Thymus (tissue), 14 donors: ENCODE measurements at places on chromosomes 16 and 17.

GRCh38 chr16:64440005-64440404 is 681.9 kb downstream of the CDH11 start:
- DNase-seq = no peak

DNA sequence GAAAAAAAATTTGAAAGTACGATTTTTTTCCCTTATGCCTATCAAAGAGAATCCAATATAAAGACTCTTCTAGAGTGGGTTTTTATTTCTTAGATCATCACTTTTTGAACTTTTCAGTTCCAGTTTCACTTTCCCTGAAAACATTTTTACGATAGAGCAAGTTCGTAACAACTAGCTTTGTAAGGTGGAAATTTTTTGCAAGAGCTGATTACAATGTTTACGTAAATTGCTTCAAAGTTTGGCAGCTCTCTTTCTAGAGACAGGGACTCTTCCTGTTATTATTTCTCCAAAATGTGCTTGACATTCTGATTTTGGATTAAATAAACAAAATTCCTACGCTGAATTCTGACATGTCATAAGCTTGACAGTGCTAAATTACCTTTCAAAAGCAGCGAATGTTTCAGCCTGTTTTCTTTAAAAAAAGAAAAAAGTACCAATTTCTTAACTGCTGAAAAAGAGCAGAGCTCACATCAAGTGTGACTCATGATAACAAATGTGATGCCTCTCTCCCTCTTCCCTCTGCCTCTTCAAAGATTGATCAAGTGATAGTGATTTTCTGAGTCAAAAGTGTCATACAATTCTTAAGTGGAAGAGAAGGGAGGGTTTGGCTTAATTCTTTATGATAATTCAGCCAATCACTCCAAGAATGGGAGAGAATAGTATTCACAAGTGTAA is 175.2 kb downstream of the KCNJ2 start:
- no peak for DNase-seq

- no peak for DNase-seq
Observed at GRCh38 chr16:64858076-64858475, 263.8 kb downstream of the CDH11 start.

DNA sequence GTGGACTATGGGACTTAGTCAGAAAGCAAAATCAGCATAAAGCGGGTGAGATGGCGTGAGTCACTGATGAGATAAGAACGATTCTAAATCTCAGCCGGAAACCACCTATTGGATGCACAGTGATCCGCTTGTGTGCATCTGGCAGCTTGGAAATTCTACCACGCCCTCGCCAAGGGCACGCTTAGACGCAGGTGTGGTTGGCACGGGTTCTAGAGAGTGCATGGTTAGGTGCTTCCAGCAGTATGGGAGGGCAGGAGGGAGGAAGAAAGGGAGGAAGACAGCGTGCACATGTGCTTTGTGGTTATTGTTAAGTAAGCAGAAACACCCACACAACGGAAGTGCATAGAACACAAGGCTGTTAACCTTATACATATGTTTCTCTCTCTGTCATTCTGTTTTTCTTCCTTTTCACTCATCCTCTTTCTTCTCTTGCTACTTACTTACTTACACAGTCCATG is 374.0 kb upstream of the ASIC2 start:
- DNase-seq = no peak

GRCh38 chr17:82013341-82013740 is 9.3 kb downstream of the CENPX start:
- no peak for DNase-seq

DNA sequence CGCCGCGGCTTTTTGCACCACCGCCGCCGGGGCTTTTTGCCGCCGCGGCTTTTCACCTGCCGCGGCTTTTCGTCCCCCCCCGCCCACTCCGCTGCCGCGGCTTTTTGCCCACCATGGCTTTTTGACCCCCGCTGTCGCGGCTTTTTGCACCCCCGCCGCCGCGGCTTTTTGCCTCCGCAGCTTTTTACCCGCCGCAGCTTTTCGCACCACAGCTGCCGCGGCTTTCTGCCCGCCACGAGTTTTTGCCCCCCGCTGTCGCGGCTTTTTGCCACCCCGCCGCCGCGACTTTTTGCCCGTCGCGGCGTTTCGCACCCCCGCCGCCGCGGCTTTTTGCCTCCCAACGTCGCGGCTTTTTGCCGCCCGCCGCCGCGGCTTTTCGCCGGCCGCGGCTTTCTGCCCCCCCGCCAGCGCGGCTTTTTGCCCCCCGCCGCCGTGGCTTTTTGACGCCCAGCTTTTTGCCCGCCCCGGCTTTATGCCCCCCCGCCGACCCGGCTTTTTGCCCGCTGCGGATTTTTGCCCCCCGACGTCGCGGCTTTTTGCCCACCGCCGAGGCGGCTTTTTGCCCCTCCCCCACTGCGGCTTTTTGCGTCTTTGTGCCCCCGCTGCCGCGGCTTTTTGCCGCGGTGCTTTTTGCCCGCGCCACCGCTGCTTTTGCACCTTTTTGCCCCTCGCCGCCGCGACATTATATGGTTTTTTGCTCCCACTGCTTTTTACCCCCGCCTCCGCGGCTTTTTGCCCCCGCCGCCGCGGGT is 1343.6 kb downstream of the TP53TG3F start:
- no peak for DNase-seq

DNA sequence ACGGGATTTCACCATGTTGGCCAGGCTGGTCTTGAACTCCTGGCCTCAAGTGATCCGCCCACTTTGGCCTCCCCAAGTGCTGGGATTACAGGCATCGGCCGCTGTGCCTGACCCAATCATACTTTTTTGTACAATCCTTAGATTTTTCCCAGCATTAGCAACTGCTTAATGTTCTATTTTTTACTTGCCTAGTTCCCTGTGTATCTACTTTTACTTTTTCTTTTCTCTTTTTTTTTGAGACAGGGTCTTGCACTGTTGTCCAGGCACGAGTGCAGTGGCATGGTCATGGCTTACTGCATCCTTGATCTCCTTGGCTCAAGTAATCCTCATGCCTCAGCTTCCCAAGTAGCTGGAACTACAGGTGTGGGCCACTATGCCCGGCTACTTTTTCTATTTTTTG is 9.5 kb downstream of the GRB2 start:
- DNase-seq = no peak

GRCh38 chr16:1346422-1347285 is 5.0 kb downstream of the TSR3 start:
- DNase-seq = no peak

- no peak for DNase-seq
Observed at GRCh38 chr16:75584108-75584507, 17.9 kb downstream of the GABARAPL2 start.

- no peak for DNase-seq
Observed at GRCh38 chr16:13708347-13709120, 211.4 kb upstream of the ERCC4 start.

- no peak for DNase-seq
Observed at GRCh38 chr16:88380619-88381018, 2.1 kb upstream of the ZNF469 start.

GRCh38 chr16:49014277-49015224 is 267.1 kb downstream of the CBLN1 start:
- DNase-seq = no peak

GRCh38 chr16:85372627-85373372 is 240.3 kb upstream of the GSE1 start:
- no peak for DNase-seq

- no peak for DNase-seq
Observed at GRCh38 chr17:15220785-15221184, 44.3 kb downstream of the PMP22 start.

- DNase-seq = no peak
Observed at GRCh38 chr16:81755915-81756614, 23.0 kb upstream of the PLCG2 start.

- no peak for DNase-seq
Observed at GRCh38 chr17:71846561-71847110, 274.2 kb upstream of the SOX9 start.

- no peak for DNase-seq
Observed at GRCh38 chr17:63634816-63635215, 12.6 kb downstream of the MAP3K3 start.

DNA sequence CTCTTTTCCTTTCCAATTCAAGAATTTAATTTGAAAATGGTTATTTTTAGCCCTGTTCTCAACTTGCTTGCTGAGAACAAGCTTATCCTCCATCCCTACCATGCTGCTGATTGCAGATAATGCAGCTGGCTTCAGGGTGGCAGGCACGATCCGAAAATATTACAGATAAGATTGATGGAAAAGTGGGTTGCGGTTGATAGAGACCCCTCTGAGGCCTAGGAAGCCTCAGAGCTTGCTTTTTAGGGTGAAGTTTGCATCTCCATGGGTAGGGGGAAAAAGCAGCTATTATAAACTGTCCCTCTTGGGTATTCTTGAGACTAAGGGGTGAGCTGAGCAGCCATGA is 116.5 kb upstream of the GOT2 start:
- DNase-seq = no peak

- DNase-seq = no peak
Observed at GRCh38 chr16:5944971-5945370, 847.4 kb upstream of the EEF2KMT start.

GRCh38 chr17:2244545-2245525 is 58.8 kb downstream of the SMG6 start:
- DNase-seq = peak; percentile 57

GRCh38 chr16:65446427-65446826 is 324.6 kb upstream of the CDH11 start:
- DNase-seq = no peak

DNA sequence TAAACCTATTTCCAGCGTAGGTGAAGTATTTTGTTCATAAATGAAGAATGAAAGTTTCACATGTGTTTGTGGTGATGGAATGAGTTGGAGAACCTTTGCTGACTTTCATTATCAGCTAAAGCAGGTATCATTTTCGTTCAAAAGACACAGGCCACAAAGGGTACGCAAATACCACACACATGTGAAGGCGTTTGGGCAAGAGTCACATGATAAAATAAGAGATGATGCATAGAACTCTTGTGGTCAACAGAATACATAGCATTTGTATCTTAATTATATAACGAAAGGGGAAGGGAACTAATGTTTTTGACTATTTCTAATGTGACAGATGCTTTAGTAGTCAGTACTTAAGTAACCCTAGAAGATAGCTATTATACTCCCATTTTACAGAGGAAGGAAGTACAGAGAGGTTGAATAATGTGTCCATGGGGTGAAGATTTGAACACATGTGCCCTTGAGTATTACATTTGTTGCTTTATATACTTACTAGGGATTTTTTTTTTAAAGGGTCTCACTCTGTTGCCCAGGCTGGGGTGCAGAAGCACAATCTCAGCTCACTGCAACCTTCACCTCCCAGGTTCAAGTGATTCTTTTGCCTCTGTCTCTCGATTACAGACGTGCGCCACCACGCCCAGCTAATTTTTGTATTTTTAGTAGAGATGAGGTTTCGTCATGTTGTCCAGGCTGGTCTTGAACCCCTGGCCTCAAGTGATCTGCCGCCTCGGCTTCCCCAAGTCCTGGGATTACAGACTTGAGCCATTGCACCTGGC is 4.8 kb downstream of the RPA1 start:
- DNase-seq = no peak

GRCh38 chr17:38357486-38358123 is 6.0 kb downstream of the SOCS7 start:
- no peak for DNase-seq

DNA sequence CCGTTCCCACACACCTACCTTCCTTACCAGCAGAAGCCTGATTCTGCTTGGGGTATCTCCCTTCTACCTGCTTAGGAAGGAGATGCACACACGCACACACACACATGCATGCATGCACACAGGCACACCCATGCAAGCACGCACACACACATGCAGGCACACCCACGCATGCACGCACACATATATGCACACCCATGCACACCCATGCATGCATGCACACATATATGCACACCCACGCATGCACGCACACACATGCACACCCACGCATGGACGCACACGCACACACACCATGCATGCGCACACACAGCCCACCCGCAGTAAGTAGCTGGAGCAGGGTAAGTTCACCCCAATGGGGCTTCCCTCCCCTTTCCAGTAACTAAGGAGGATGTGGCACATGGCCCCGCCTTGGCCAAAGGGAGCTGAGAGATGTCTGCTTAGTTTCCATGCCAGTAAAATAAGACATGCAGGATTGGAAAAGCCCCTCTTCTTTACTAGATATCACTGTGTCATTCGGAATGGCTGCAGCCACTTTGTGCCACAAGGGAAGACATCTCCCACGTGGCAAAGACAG is 33.7 kb downstream of the ADCY9 start:
- DNase-seq = no peak

DNA sequence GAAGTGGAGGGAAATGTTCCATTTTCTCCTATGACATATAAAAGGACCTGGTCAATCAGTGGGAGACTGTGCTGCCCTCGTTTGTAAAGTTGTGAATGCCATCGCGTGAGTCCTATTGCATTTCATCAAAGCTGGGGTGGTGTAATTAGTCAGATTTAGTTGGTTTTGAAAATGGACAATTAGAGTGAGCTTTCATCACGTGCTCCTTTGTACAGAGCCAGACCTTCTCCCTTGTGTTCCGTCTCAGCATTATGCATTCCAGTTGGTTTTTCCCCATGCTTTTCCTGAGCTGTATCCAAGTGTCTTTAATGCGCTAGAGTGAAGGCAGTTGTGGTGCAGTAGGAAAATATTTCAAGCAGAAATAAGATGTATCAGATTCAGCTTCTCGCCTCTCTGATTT is 10.4 kb downstream of the SEC14L1 start:
- DNase-seq = no peak

DNA sequence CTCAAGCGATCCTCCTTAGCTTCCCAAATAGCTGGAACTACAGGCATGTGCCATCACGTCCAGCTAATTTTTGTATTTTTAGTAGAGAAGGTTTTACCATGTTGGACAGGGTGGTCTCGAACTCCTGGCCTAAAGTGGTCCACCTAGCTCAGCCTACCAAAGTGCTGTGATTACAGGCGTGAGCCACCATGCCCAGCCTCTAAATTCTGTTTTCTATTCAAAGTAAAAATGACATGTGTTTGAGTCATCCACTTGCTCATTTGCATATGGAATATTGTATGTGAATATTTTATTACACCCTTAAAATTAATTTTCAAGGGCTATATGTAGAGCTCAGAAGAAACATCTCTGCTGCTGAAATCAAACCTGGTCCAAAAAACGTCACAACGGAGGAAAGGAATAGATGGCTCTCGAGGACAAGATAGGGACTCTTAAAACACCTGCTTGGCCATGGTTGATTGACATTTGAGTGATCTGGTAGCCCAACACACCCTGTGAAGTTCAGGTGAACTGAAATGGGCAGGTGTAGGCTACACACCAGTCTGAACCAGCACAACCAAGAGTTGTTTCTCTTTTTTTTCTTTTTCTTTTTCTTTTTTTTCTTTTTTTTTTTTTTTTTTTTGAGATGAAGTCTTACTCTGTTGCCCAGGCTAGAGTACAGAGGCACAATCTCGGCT is 51.1 kb downstream of the SF3B3 start:
- DNase-seq = no peak

DNA sequence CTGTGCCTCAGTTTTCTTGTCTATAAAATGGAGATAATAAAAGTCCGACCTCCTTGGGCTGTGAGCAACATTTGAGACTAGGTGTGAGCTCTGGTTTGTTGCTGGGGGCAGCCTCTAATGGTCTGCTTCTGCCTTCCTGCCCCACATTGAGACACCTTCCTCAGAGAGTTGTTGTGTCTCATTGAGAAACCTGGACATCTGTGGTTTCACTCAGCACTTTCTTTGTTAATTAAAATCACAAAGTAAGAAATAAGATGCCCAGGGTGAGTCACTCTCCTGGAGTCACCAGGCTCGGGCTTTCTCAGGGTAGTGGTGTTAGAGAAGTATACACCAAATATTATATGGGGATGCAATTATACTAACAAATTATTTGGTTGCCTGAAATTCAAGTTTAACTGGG is 389.2 kb upstream of the SALL1 start:
- DNase-seq = no peak
